Pancreas (tissue), 10 donors: ENCODE measurements at places on chromosomes 5 and 9.

- no peak for DNase-seq
Measured at GRCh38 chr5:9877488-9877887, 247.3 kb upstream of the TAS2R1 start.

DNA sequence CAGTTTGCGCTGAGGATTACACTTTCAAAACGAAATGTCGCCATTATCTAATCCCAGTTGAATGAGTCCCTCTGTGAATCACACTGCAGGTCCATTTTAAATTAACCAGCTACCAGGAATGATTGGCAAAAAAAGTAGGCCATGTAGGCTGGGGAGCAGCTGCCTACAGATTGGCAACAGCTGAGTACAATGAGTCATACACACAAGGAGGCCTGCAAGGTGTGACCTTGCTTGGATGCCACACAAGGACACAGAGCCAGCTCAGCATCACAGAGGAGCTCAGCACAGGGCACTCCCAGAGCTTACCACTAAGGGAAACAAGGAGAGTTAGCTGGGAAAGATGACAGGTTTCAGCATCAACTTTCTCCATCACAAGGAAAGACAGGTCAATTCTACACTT lies 12.9 kb downstream of the HAVCR1 start:
- no peak for DNase-seq

DNA sequence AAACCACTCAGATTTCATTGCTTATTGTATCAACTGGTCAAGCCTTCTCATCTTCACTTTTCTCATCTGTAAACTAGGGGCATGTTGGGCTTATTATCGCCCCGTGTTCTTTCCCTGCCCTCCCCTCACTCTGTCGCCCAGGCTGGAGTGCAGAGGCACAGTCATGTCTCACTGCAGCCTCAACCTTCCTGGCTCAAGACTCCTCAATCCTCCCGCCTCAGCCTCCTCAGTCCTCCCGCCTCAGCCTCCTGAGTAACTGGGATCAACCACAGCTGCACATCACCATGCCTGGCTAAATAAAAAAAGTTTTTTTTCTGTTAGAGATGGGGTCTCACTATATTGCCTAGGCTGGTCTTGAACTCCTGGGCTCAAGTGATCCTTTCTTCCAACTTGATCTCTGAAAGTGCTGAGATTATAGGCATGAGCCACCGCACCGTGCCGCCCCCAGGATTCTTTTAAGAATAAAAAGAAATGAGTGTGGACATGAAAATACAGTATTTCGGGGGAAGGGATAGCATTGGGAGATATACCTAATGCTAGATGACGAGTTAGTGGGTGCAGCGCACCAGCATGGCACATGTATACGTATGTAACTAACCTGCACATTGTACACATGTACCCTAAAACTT lies 2.0 kb downstream of the MAML1 start:
- DNase-seq: no peak

DNA sequence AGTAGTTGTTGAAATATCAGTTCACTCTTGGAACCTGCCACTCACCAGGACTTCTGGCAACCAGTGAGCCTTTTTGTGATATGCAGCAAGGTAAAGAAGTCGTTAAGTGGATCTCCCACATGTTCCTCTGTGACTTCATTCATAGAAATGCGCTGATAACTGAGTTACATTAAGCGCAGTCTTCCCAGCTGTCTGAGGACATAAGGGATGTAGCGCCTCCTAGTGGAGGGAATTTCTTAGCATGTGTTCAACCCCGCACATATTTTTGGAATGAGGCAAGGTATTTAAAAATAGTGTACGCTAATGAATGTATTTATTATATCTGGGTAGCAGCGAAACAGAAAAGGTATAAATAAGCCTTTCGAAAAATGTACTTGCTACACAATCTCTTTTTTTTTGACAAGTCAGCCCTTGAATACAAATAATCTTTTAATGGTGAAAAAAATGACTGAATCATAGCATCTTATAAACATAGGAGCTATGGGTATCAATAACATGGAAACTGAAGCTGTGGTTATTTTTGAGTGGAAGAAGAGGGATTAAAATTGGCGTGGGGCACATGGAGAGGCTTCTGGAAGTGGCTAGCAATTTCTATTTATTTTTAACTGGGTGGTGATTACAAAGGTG lies 38.0 kb downstream of the PALM2AKAP2 start:
- no peak for DNase-seq
